ENCODE measurements at places on chromosomes 12 and 14.
A peak's percentile ranks its signal among the peaks of the same experiment; 100 is the strongest.

- DNase-seq, result peak; percentile 5
Measured at GRCh38 chr12:82964446-82964845, 277.7 kb downstream of the TMTC2 start.

DNA sequence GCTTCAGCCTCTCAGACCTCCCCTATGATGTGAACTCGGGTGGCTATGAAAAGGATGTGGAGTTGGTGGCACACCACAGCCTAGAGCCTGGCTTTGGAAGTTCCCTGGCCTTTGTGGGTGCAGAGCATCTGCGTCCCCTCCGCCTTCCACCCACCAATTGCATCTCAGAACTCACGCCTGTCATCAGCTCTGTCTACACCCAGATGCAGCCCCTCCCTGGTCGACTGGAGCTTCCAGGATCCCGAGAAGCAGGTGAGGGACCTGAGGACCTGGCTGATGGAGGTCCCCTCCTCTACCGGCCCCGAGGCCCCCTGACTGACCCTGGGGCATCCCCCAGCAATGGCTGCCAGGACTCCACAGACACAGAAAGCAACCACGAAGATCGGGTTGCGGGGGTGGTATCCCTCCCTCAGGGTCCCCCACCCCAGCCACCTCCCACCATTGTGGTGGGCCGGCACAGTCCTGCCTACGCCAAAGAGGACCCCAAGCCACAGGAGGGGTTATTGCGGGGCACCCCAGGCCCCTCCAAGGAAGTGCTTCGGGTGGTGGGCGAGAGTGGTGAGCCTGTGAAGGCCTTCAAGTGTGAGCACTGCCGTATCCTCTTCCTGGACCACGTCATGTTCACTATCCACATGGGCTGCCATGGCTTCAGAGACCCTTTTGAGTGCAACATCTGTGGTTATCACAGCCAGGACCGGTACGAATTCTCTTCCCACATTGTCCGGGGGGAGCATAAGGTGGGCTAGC, 7.0 kb upstream of the RPS26 start:
- no peak for DNase-seq

DNA sequence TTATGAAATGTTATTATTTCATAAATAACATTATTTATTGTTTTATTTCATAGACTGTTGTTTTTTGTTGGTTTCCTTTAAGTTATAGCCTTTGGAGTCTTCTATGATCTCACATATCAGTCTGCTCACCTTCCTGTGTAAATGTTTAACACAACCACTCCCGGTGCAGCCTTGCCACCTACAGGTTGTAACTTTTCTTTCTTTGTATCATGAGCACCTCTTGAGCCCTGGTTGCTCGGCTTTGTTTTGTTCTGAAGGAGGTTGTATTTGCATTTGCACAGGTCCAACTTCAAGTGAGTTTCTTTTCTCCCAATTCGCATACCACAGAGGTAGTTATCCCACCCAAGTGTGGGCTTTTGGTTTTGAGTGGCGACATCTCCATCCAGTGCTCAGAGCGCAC, 121.4 kb downstream of the SLC15A4 start:
- no peak for DNase-seq

DNA sequence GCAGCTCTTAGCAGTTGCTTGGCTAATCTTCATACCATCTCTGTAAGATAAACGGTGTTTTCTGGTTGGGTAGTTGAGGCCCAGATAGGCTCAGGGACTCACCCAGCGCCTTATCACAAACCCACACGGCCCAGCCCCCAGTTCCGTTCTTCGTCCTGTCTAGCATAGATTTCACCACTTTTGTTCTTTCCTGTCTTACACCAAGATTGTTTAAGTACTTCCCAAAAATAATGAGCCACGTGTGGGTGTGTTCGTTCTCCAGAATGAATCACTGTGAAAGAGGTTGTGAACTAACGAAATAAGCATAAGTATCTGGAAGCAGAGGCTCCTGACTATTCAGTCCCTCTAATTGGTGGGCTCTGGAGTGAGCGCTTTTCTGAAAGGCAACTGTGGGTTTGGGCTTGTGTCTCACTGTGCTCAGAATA, 21.4 kb downstream of the ACVR1B start:
- DNase-seq, result peak; percentile 94

- no peak for DNase-seq
Measured at GRCh38 chr12:74770552-74770951, 232.9 kb downstream of the ATXN7L3B start.

- DNase-seq, result peak; percentile 54
Measured at GRCh38 chr14:89899917-89900663, 54.4 kb downstream of the EFCAB11 start.

DNA sequence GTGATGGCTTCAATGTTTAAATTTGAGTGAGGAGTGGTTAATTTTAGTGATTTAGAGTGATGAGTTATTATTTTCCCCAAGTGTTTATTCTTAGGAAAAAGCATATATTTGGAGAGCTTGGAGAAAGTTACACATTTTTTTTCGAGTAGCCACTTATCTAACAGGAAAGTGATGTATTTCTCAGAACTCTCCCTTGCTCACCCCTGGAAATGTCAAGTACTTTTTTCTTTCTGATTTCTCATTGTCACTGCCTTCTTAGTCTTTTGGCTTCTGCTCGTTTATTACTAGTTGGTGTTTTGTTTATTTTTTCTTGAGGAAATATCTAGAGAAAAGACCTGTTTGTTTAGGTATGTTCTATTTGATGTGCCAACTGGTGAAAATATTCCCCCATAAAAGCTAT, 58.8 kb downstream of the AEBP2 start:
- DNase-seq, result no peak

DNA sequence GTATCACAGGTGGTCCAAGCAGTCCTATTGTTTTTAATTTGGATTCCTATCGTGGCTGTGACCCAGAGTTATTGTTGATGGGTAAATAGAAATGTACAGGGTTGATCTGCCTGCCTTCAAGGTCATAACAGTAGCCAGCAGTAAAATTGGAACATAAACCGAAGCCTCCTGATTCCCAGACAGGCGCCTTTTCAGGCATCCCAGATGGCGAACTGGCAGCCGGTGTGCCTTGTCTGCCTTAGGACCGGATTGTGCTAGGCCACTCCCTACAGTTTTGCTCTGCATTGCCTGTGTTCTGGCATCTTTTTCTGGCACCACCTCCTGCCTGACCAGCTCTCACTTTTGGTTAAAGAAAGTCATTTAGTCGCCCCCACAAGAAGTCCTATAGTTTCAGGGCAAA, 22.2 kb downstream of the TMEM117 start:
- no peak for DNase-seq

DNA sequence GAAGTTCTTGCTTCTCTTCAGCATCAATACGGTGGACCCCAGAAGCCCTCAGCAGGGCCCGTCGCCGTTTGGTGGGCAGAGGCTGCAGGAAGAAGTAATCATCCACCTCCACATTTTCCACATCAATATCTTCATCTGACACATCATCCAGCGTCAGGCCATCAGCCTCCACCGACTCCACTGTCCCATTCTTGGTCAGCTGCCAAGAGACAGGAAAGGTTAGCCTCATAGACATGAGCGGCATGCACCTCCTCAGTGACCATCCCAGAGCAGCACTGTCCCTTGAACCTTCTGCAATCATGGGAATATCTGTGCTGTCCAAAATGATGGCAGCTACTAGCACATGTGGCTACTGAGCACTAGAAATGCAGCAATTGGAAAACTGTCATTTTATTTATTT, 15.6 kb downstream of the CSRNP2 start:
- no peak for DNase-seq

- DNase-seq, result no peak
Measured at GRCh38 chr14:41623736-41624135, 17.1 kb downstream of the LRFN5 start.

DNA sequence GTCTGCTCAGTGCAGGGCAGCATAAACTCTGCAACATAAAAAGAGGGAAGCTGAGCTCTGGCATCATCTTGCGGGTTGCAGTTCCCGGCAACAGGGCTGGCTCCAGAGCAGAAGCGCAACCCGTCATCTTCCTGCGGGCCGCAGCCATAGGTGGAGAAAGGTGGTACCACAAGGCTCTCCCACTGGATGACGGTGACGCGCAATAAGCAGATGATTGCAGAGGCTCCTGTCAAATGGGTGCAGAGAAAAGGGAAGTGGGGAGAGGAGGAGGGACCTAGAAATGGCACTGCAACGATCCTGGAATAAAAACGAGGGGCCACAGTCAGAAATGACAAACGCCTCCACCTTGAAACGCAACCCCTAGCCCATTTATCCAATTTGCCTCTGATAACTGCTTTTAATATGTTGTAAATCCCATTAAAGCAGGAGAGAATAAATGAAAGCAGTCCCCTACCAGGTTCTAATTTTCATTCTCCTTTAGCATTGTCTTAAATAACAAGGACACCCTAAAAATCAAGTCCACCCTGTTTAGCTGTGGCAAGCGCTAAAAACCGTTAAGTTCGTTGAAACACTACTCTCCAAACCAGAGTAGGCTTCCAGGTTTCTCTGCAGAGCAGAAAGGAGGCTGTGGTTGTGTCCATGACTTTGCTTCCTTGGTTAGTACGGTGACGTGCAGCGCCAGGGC, 30.9 kb upstream of the TUBA1C start:
- DNase-seq, result no peak

DNA sequence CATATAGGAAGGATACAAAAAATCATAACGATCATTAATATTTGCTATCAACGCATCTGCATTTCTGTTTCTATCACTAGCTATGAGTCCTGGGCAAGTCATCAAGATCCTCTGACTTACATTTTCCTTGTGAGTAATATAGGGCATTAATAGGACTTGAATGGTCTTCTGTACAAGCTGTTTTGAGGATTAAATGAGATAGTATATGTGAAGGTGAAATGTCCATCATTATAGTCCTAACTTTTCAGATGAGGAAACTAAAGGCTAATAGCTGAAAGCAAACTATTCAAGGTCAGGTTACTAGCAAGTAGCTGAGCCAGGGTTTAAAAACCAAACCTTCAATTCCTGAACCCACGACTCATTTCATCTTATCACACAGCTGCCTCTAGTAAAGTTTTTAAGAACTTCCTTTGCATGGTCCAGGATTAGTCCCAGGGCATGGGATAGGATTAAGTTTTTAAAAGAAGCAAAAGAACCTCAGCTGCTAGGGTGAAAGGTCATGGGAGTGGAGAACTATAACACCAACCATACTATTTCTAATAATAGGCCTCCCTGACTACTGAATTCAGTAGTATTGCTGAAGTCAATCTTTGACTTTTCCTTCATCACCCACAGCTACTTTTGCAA, 101.4 kb upstream of the ADAMTS20 start:
- no peak for DNase-seq

DNA sequence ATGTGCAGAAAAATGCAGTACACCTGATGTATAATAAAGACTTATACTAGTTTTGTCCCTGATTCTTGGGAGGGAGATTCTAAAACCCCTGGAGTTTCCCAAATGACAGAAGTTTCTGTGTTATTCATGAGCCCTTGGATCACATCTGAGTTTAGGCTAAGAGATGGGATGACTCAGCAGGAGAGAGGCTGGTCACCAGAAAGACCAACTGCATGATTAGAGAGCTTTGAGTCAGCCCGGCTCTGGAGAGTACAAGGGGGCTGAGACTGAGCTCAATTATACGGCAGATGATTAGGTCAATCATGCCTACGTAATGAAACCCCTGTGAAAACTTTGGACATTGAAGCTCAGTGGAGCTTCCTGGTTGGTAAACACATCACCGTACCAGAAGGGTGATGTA, 174.2 kb downstream of the SSPN start:
- peak; percentile 79 for DNase-seq

GRCh38 chr12:12582895-12583303, 20.2 kb upstream of the DUSP16 start:
- DNase-seq, result peak; percentile 49

GRCh38 chr12:124512667-124513296, 54.6 kb downstream of the NCOR2 start:
- peak; percentile 98 for DNase-seq

- DNase-seq, result no peak
Measured at GRCh38 chr14:29674566-29675285, 252.9 kb downstream of the PRKD1 start.

DNA sequence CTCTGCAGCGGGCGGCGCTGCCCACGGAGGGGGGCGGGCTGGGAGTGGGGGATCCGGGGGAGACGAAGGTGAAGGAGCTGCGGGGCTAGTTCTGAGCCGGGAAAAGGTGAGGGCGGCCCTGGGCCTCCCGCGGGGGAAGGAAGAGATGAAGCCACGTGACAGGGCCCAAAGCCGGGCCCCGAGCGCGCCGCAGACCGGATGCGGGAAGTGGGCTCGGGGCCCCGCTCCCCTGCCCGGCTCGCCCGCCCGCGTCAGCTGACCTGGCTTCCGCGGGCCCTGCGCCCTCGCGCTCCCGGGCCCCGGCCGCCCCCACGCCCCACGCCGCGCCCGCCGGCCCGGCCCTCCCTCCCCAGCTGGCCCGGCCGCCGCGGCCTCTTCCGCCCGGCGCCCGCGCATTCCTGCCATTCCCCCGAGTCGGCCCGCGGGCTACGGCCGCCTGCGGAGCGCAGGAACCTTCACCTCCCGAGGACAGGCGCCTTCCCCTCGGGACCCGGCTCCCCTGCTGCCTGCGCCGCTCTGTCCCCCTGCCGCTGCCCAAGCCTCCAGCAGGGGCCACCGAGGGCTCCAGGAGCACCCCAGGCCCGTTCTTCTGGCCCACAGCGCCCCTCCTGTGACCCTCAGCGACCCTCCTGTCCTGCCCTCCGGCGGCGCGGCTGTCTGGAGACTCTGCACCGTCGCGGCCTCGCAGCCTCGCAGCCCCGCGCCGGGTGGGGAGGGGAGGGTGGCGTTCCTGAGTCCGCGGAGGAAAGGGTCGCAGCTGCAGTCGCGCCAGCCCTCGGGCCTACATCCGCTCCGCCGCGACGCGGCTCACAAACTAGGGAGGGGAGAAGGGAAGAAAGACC, 20.4 kb downstream of the NINJ2 start:
- peak; percentile 59 for DNase-seq

DNA sequence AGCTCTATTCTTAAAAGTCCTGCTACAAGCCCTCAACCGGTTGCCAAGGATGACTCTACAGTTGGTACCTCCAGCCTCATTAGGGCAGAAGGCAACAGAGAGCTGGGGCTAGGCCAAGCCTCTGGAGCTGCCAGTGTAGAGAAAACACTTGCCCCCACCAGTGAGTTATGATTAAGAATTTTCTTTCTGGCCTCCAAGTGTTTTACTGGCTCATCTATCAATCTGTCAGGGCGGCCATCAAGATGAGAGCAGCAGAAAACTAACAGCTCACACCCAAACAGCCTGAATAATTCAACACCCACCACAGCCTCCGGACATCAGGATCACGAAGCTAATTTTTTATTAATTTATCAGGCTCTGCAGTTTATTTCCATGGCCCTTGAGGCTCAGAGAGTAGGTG, 40.7 kb upstream of the CMKLR1 start:
- DNase-seq, result no peak
